ENCODE measurements at places on chromosomes 2 and 18.

- DNase-seq = no peak
Observed at GRCh38 chr18:47209171-47209570, 33.0 kb upstream of the IER3IP1 start.

DNA sequence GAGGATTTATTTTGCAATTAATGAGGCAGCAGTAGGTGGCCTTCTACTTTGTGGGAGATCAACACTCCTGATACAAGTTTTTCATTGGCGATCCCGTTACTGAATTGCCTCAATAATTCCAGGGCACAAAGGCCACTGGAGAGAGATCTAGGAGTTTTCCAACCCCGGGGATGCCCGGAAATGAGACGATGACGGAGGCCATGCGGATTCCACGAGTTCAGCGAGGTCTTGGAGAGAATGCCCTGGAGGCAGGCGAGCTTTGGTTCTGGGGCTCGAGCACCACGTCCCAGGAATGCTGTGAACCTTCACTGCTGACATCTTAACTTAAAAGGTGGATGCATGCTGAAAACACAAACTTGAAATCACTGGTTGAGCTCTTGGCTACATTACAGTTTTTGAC lies 74.2 kb downstream of the LDLRAD4 start:
- DNase-seq = no peak

GRCh38 chr2:161955211-161955610 lies 118.8 kb downstream of the DPP4 start:
- no peak for DNase-seq

GRCh38 chr2:119423108-119423444 lies 8.6 kb upstream of the TMEM37 start:
- DNase-seq = no peak
